ENCODE measurements at places on chromosomes 7 and 10.

DNA sequence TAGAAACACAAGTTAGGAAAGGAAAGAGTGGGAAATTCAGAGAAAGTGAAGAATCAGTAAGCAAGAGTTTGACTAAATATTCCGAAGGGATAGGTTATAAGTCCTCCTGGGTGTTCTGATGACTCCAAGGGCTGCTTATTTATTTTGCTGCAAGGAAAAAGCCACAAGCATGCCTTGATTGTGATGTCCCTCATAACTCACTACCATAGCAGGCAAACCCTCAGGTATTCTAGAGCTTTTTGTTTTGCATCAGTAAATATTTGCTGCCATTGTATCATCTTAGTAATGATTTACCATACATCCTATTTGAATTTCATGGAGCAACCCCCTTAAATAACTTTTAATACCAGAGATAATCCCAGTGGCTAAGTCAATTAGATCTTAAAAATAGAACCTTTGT lies 688.1 kb downstream of the SUGCT start:
- ATAC-seq, result no peak

DNA sequence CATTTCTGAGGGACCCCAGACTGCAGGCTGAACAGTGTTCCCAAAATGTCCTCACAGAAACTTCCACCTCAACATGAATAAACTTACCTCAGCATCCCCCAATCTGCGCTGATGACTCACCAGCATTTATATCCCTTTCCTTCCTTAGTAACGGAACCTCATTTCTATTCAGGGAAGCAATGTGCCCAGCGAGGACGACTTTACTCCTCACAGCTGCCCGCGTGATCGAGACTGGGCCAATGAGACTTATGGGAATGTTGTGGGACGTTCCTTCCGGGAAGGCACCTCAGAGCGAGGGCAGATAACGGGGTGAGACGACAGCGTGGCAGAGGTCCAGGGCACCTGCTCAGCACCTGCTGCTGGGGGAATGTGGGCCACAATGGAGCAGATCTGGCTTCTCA lies 73.1 kb upstream of the CAMK2B start:
- no peak for ATAC-seq

DNA sequence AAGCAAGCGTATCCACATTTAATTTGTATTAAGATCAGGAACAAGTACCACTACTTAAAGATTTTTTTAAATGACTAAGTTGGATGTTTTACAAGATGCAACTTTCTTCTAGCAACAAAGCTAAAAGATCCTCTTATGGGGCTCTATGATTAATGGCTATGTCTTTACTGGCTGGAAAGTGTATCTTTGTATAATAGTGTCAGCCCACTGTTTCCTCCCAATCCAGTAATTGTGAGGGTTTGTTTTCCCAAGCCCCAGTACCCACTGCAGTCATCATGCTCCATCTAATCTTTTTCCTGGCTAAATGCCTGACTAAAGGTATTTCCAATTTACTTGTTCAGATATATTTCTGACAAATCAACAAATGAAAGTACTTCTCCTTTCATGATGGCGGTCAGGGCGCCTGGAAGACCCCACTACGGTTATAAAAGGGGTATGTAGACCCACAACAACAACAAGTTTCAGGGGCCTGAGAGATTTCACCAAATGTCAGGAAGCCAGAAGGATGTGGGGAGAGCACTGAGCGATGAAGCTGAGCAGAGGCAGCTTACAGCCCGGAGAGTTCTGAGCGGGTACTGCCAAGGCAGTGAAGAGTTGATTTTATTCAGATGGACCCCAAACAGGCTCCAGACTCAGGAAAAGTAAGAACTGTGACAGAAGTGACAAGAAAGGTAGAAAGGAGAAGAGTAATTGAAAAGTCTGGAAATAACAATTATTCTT lies 222.6 kb upstream of the KLF14 start:
- ATAC-seq, result no peak

DNA sequence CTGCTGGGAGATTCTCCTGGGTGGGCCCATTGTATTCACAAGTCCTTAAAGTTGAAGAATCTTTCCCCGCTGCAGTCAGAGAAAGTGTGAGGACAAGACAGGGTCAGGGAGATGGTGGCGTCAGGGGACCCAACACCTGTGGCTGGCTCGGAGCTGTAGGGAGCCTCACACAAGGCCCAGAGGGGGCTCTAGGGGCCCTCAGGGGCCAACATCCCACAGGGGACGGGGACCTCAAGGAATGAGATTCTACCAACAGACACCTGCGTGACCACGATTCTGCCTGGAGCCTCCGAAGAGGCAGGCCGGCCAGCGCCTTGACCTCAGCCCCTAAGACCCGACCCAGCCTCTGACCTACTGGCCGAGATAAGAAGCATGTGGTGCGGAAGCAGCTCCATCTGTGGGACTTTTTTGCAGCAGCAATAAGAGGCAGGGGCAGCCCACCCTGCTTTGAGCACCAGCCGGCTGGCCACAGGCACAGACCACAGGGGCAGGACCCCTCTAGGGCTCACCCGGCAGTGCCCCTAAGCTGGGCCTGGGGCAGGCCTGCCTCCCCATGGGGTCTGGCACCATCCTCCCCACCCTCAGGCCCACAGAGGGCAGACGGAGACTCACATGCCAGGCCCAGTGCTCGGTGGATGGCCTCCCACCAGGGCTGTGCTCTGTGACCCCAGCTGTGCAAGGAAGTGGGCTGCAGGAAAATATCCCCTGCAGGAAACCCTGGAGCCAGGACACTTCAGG lies 13.2 kb downstream of the RASGEF1A start:
- ATAC-seq, result no peak
